ENCODE measurements at places on chromosomes 6 and 20. TPM values are rescaled to one million over a fixed set of nuclear protein-coding genes. Genes with fewer than 3 reads are reported as not detected.

- no peaks in the 10 kb centered on the region for H3K4me1 ChIP-seq
- DNase-seq = no peak
- H3K27me3 ChIP-seq = no peaks in the 10 kb centered on the region
- H3K27ac ChIP-seq = no peak overlapping the region
- no peak overlapping the region for H3K4me3 ChIP-seq
Observed at GRCh38 chr6:64266351-64266821, 630.8 kb downstream of the PHF3 start.

DNA sequence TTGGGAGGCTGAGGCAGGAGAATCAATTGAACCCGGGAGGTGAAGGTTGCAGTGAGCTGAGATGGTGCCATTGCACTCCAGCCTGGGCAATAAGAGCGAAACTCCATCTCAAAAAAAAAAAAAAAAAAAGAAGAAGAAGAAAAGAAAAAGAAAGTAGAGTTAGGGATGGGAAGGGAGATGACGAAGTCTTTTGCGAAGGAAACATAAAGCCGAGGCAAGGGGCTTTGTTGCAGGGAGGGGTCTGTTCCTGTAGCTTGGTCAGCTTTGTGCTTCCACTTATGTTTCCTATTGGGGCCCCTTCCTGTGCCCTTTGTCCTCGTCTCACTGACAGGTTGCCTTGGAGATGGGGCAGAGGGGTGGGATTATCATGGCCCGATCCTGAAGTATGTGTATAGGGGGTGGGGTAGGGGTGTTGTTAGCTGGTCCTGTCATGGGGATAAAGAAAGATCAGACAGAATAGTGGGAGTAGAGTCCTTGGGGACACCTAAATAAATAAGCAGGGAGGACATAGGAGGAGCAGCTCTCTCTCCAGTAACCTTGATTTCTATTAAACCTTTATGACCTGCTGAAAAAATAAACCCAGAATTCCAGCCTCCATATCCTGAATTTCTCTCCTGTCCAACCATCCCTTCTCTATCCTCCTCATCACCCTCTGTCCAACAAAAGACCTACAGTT lies 1.1 kb upstream of the CLIC1 start:
- H3K27me3 ChIP-seq = no peaks in the 10 kb centered on the region
- peaks cover 42% of the 10 kb centered on the region for H3K4me1 ChIP-seq
- H3K4me3 ChIP-seq = peak overlapping the region; percentile 18
- peak overlapping the region; percentile 54 for H3K27ac ChIP-seq
- no peak for DNase-seq

GRCh38 chr6:20217324-20217855 lies 5.1 kb upstream of the MBOAT1 start:
- no peak overlapping the region for H3K27ac ChIP-seq
- DNase-seq = no peak
- no peak overlapping the region for H3K4me3 ChIP-seq
- no peaks in the 10 kb centered on the region for H3K27me3 ChIP-seq

DNA sequence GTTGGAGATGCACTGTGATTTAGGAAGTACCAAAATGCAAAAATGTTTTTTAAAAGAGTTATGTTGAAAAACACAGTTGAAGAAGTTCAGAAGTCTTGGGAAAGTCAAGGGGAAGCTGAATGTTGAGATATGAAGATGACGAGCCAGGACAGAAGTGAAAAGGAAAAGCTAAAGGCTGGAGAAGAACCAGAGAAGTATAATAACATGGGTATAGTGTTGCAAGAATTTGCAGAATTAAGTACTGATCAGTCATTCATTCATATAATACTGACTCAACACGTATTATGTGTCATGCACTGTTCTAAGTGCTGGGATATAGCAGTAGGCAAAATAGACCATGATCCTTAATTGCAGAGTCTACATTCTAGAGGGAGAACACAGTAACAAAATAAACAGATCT lies 432.8 kb downstream of the CDC5L start:
- H3K4me1 ChIP-seq = no peaks in the 10 kb centered on the region
- no peak overlapping the region for H3K27ac ChIP-seq
- peak; percentile 10 for DNase-seq
- H3K4me3 ChIP-seq = no peak overlapping the region
- H3K27me3 ChIP-seq = no peaks in the 10 kb centered on the region
- H3K36me3 ChIP-seq = no peaks in the 10 kb centered on the region

GRCh38 chr6:83057705-83058321 lies 7.8 kb downstream of the UBE3D start:
- no peak overlapping the region for H3K4me3 ChIP-seq
- peaks cover 5% of the 10 kb centered on the region for H3K4me1 ChIP-seq
- H3K36me3 ChIP-seq = no peaks in the 10 kb centered on the region
- no peak for DNase-seq

DNA sequence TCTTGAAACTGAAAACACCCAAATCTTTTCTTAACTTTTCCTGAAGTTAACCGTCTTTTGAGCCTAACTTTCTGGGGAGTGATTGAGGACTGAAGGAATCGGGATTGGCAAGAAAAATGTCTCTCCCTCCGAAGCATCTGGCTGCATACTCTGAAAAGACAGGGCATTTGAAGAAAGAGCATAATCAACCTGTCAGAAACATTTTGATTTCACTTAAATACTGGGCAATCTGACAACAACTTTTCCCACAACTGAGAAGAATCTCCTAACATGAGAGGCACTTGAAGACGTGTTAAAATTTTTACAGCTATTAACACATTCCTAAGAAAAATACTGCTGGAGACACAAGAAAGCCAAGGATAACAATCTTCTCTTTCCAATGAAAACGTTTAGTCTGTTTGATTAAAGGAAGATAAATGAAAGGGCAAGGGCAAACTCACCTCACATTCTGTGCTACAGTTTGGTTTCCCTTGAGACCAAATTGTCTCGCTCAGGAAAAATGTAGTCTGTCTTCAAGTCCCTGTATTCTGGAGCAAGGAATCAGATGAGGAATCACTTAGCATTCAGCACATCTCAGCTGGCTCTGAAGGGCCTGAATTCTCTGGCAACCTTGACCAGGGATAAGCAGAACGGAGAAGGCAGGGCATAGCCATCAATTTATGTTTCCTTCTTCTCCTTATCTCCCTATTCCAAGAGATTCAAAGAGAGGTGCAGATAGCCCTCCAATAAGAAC lies 76.1 kb downstream of the TBX18 start:
- H3K27ac ChIP-seq = no peak overlapping the region
- no peak overlapping the region for H3K4me3 ChIP-seq
- no peaks in the 10 kb centered on the region for H3K27me3 ChIP-seq
- H3K36me3 ChIP-seq = no peaks in the 10 kb centered on the region
- peak; percentile 71 for DNase-seq

DNA sequence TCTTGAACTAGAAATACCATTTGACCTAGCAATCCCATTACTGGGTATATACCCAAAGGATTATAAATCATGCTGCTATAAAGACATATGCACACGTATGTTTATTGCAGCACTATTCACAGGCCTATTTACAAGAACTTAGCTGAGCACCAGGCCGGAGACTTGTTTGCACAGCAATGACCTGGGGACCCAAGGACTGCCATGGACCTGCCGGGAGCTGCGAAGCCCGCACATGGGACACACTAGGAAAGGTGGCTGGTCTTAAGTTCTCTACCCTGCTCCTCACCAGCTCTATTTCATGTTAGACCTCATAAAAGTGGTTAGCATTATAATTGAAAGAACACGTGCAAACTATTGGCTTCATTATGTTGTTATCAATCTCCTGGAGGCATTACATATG lies 70.4 kb upstream of the CST7 start:
- H3K4me1 ChIP-seq = no peaks in the 10 kb centered on the region
- H3K36me3 ChIP-seq = no peaks in the 10 kb centered on the region
- no peak for DNase-seq
- H3K4me3 ChIP-seq = no peak overlapping the region
- H3K27me3 ChIP-seq = no peaks in the 10 kb centered on the region

GRCh38 chr6:110180228-110181008 lies at the start of gene CDC40:
Gene CDC40, plus strand, starts transcription at chr6:110180427. Its CDS starts 18 bp downstream, at chr6:110180445.
- H3K4me1 ChIP-seq = peaks cover 11% of the 10 kb centered on the region
- peak within 1 kb of the TSS; percentile 95 for H3K27ac ChIP-seq
- H3K4me3 ChIP-seq = peak within 1 kb of the TSS; percentile 96
- H3K27me3 ChIP-seq = no peaks in the 10 kb centered on the region
- no peaks in the 10 kb centered on the region for H3K36me3 ChIP-seq

GRCh38 chr20:23186808-23187207 lies 100.7 kb upstream of the CD93 start:
- no peaks in the 10 kb centered on the region for H3K4me1 ChIP-seq
- no peak for DNase-seq
- H3K36me3 ChIP-seq = no peaks in the 10 kb centered on the region
- no peak overlapping the region for H3K4me3 ChIP-seq
- no peak overlapping the region for H3K27ac ChIP-seq

DNA sequence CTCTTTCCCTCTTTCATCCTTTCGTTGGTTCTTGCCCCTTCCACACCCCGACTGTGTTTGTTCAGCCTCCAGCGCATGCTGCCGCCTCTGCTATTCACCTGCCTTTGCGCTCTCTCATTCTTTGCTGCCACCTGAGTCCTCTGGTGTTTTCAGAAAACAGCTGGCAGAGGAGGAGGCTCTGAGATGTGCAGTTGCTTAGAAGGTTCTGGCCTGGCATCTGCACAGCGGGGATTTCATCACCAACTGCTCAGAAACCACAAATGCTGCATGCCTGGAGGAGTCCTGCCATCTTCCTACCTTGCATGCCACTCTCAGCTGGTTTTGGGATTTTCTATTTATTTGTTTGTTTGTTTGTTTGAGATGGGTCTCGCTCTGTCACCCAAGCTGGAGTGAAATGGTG lies 39.2 kb upstream of the CLDN20 start:
- no peak overlapping the region for H3K4me3 ChIP-seq
- H3K27ac ChIP-seq = peak overlapping the region; percentile 60
- DNase-seq = no peak
- H3K27me3 ChIP-seq = no peaks in the 10 kb centered on the region

- no peaks in the 10 kb centered on the region for H3K36me3 ChIP-seq
- H3K4me3 ChIP-seq = no peak overlapping the region
- H3K27ac ChIP-seq = no peak overlapping the region
- no peak for DNase-seq
- no peaks in the 10 kb centered on the region for H3K4me1 ChIP-seq
Observed at GRCh38 chr6:113205553-113205952, 651.6 kb upstream of the MARCKS start.

- H3K4me1 ChIP-seq = no peaks in the 10 kb centered on the region
- H3K4me3 ChIP-seq = no peak overlapping the region
- H3K27me3 ChIP-seq = no peaks in the 10 kb centered on the region
- no peaks in the 10 kb centered on the region for H3K36me3 ChIP-seq
- H3K27ac ChIP-seq = no peak overlapping the region
Observed at GRCh38 chr6:141426400-141426980, 706.2 kb upstream of the GJE1 start.

DNA sequence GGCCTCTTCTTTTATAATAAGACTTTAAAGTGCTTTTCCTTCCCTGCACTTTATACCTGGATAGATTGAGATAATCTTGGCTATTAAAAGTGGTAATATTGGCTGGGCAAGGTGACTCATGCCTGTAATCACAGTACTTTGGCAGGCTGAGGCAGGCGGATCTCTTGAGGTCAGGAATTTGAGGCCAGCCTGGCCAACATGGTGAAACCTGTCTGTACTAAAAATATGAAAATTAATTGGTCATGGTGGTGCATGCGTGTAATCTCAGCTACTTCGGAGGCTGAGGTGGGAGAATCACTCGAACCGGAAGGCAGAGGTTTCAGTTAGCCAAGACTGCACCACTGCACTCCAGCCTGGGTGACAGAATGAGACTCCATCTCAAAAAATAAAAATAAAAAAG lies 197.1 kb upstream of the RGS17 start:
- DNase-seq = no peak
- H3K4me3 ChIP-seq = no peak overlapping the region
- H3K27me3 ChIP-seq = no peaks in the 10 kb centered on the region

GRCh38 chr20:1206366-1207148 lies 3.3 kb downstream of the C20orf202 start:
- no peak overlapping the region for H3K4me3 ChIP-seq
- H3K36me3 ChIP-seq = no peaks in the 10 kb centered on the region
- no peaks in the 10 kb centered on the region for H3K4me1 ChIP-seq
- no peak overlapping the region for H3K27ac ChIP-seq
- DNase-seq = no peak

DNA sequence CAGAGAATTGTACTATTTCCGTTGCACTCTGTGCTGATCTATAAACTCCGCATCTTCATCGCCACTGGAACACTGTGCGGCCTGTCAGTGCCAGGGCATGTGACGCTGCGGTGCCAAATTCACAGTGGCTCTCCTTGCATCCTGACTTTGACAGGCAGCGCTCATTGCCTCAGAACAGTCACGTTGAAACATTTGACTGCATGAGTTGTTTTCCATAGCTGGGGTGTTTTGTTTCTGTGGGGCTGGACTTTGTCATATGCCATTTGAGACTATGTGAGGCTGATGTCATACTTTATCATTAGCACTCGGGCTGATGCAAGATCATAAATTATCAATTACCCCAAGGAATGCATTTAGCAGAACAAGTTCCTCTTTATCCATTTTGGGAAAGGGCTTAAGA lies 32.7 kb downstream of the CFAP61 start:
- no peaks in the 10 kb centered on the region for H3K4me1 ChIP-seq
- no peak overlapping the region for H3K27ac ChIP-seq
- H3K27me3 ChIP-seq = no peaks in the 10 kb centered on the region
- H3K4me3 ChIP-seq = no peak overlapping the region

- H3K4me1 ChIP-seq = peaks cover 40% of the 10 kb centered on the region
- peak overlapping the region; percentile 70 for H3K4me3 ChIP-seq
- no peaks in the 10 kb centered on the region for H3K27me3 ChIP-seq
- peak overlapping the region; percentile 79 for H3K27ac ChIP-seq
Observed at GRCh38 chr6:33426590-33427511, 7.0 kb downstream of the SYNGAP1 start.

DNA sequence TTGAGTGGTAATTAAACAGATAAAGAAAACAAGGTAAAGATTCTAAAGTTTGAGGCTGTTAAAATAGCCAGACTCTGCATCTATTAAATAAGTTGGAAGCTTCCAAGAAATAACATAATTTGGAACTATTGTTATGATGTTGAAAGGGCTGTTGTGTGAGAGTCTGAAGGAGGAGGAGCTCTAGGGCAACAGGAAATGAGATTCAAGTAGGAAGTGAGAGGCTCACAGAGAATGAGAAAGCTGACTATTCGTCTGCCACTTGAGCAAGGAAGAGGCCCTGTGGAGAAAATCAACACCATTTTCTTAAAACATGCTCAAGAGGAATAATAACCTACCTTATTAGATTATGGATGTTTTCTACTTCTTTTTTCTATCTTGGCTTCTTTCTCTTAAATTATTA lies 185.2 kb downstream of the SLC24A3 start:
- no peak overlapping the region for H3K27ac ChIP-seq
- H3K27me3 ChIP-seq = no peaks in the 10 kb centered on the region
- H3K36me3 ChIP-seq = no peaks in the 10 kb centered on the region
- H3K4me1 ChIP-seq = no peaks in the 10 kb centered on the region
- DNase-seq = no peak

GRCh38 chr6:6703699-6704098 lies 115.2 kb downstream of the LY86 start:
- H3K27ac ChIP-seq = no peak overlapping the region
- no peak overlapping the region for H3K4me3 ChIP-seq
- no peak for DNase-seq
- peaks cover 9% of the 10 kb centered on the region for H3K4me1 ChIP-seq
- H3K36me3 ChIP-seq = no peaks in the 10 kb centered on the region
- H3K27me3 ChIP-seq = peaks cover 2% of the 10 kb centered on the region

The CCN6 gene
- not detected for total RNA-seq

The APOBEC2 gene
- not detected for total RNA-seq

The BHLHE23 gene
- not detected for total RNA-seq

The NKAIN4 gene
- 162 TPM for total RNA-seq

The ATP6V1G2 gene
- 3.4 TPM for total RNA-seq

The PSMB1 gene
- 192 TPM for total RNA-seq

The SCGN gene
- total RNA-seq = not detected

The MMP24 gene
- 13.7 TPM for total RNA-seq

The ANGPT4 gene
- 0.12 TPM for total RNA-seq

The SMPDL3A gene
- total RNA-seq = 7.3 TPM

The SLC17A2 gene
- not detected for total RNA-seq
